CD4-positive, alpha-beta T cell treated with Interleukin-15 for 1 hour (primary cell): ENCODE measurements at places on chromosomes 2 and 18.
A peak's percentile ranks its signal among the peaks of the same experiment; 100 is the strongest.

- DNase-seq, result no peak
Measured at GRCh38 chr2:219073413-219074129, 12.8 kb upstream of the IHH start.

DNA sequence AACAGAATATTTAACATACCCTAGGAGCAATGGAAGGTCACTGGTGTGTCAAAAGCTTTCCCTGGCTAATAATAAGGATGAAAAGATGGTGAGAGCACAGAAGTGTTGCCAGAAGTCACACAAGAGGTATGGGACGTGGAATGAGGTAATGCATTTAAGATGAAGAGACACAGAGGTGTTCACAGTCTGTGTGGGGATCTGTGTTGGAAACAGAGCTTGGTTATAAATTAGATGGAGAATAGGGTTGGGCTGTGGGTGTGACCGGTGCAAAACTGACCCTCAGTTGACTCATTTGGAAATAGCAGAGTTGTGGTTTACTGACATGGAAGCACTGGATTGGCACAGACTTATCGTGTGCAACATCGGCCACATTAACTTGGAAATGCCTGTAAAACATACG is 372.5 kb downstream of the SATB2 start:
- DNase-seq, result no peak

DNA sequence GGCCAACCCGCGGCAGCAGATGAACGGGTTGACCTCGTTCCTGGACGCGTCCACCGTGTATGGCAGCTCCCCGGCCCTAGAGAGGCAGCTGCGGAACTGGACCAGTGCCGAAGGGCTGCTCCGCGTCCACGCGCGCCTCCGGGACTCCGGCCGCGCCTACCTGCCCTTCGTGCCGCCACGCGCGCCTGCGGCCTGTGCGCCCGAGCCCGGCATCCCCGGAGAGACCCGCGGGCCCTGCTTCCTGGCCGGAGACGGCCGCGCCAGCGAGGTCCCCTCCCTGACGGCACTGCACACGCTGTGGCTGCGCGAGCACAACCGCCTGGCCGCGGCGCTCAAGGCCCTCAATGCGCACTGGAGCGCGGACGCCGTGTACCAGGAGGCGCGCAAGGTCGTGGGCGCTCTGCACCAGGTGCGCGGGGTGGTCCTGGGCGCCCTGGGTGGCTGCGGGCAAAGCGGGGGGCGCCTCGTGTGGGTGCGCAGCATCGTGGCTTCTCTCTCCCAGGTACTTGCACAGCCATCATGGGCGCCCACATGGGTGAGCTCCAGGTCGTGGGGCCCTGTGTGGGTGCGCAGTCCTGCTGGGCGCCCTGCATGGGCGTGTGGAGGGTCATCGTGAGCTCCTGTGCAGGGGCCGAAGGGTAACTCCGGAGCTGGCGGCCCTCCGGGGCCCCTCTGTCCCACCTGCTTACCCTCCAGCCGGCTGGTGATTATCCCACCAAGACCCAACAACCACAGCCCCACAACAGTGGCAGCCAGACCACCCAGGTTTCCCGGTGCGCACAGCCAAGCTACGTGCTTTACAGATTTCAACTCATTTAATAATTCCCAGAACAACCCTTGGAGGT is 64.2 kb downstream of the TPO start:
- DNase-seq, result peak; percentile 10

- DNase-seq, result no peak
Measured at GRCh38 chr2:16860627-16861026, 195.0 kb upstream of the CYRIA start.

DNA sequence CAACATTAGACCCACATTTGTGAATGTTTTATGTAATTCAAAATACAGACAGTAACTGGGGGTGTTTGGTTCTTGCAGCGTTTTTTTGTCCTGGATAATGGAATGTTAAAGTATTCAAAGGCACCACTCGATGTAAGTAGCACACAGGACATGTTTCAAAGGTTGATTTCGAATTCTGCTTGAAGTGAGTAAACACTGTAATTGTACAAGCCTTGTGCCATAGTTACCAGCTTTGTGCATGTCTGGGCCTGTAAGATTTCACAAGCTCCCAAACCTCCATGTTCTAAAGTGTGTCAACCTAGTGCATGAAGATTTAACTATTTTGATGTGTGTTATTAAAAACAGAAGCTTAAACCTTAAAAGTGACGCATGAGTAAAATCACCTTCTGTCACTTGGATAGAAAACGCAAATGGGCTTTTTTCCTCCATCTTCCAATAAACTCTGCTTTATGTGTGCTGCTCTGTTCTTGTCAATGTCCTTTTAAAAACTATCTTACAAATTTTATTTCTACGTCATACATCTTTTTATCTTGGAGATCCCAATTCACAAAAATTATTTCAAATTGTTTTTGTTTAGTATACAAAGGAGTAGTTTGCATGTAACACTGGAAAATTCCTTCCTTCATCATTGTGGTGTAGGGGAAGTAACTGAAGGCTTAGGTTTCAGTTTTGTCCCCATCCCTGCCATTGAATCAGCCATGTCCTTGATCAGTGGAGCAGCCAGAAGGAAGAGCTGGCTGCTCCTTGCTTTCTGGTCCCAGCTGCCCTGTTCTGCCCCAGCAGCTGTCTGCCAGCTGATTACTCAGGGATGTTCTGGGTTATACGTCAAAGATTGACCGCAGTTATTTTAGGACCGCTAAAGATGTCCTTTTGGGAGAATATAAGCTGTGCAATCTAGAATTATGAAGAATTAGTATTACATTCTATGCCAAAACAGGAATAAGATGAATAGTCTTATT is 119.2 kb downstream of the PRKRA start:
- DNase-seq, result no peak

DNA sequence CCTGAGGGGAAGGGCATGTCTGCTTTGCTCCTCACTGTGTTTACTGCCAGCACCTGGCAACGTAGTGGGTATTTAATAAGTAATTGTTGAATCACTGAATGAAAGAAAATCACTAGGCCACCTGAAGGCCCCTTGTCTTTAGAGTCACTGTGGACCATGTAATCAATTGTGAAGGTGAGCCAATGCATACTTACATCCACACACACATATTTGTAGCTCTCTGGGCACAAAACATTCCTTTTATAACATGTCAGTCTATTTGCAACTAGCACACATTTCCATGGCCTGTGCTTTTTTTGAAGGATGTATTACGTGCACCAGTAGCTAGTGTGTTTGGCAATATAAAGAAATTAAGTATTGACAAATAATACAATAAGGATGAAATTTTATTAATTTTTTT is 11.2 kb downstream of the ATP8B1 start:
- no peak for DNase-seq

DNA sequence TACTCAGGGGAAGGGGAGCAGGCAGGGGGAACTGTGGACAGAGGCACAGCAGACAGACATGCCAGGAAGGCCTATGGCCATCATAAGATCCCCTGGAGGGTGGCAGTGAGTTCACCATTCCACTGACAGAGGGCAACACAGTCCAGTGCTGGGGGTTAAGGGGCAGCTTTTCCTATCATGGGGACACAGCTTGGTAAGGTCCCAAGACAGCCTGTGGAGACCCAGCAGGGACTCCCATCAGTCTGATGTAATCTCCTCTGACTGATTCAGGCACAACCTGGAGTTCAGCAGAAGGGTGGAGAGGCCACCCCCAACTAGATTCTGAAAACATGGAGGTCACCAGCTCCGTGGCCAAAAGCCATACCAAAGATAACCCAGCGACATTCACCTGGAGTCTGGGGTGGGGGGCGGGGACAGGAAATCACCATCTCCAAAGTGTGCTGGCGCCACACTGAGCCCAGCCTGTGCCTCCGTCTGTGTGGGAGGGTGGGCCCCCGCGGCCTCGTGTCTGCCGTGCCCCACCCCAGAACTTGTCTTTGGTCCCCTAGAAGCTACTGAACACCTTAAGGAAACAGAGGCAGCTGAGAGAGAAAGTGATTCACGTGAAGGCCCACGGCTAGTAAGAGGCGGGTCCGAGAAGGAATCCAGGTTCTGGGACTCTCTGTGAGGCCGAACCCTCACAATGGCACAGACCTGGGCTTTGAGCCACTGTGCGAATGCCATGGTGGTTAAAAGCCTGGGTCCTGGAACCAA is 28.6 kb downstream of the DNMT3A start:
- no peak for DNase-seq

DNA sequence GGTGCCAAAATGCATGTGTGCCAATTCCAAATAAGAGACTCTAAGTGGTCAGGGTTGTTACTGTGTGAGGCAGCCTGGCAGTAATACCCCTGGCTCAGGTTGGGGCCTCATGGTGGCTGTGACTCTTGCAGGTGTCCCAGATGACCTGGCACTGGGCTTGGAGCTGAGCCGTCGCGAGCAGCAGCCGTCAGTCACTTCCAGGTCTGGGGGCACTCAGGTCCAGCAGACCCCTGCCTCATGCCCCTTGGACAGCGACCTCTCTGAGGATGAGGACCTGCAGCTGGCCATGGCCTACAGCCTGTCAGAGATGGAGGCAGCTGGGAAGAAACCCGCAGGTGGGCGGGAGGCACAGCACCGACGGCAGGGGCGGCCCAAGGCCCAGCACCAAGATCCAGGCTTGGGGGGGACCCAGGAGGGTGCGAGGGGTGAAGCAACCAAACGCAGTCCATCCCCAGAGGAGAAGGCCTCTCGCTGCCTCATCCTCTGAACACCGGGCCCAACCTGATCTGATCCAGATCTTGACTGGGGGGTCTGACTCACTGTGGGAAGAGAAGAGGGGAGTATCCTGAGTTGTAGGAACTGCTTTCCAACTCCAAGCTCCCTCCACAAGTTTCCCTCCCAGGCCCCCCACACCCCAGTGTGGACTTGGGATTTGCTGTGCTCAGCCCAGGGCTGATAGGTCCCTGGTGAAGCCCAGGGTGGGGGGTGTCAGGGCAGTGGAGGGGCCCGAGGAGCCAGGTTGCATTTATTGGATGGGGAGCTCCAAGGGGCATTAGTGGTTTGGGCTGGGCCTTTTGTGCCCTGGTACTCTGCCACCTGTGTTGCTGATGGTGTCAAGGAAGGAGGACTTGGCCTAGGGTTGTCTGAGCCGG is 5.6 kb downstream of the DNAJB2 start:
- no peak for DNase-seq

DNA sequence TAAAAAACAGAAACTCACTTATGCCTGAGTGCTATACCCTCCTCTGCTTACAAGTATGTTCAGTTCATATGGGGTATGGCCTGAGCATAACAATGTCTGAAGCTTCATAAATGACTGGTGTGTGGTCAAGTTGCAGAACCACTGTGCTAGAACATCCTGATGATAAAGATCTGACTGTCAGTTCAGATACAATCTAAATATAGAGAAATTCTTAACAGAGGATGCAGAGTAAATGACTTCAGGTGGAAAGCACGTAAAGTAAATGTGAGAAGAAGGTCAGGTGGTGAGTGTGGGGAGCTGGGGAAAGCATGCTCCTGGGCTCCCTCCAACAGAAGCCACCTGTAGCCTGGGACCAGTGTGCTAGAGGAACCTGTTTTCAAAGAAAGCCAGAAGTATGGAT is 926.2 kb downstream of the TSN start:
- DNase-seq, result no peak

DNA sequence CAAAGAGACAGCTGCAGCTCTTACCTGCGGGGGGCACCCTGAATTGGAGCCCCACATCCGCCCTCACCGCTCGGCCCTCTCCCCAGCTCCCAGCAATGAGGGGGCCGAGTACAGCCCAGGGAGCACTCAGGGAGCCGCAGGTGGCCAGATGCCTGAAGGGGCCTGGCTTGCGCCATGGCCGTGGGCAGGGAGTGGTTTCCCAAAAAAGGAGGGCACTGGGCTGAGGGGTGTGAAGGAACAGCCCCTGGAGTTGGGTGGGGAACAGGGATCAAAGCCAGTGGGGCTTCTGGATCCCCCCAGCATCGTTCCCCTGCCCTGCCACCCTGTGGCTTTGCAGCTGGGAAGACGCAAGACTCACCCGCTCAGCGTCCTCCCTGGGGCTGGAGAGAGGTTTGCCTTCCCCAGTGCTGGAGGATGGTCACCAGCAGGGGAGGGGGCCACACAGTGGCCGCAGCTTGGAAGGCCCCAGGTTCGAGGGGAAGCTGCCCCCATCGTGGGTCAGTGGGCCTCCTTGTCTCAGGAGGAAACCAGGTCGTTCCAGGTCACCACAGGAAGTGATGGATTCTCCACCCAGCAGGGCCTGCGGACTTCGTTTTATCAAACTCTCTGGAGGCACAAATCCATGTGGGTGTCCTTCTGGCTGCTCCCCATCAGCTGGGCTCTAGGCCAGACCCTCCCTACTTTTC is 68.2 kb upstream of the HPCAL1 start:
- DNase-seq, result no peak

DNA sequence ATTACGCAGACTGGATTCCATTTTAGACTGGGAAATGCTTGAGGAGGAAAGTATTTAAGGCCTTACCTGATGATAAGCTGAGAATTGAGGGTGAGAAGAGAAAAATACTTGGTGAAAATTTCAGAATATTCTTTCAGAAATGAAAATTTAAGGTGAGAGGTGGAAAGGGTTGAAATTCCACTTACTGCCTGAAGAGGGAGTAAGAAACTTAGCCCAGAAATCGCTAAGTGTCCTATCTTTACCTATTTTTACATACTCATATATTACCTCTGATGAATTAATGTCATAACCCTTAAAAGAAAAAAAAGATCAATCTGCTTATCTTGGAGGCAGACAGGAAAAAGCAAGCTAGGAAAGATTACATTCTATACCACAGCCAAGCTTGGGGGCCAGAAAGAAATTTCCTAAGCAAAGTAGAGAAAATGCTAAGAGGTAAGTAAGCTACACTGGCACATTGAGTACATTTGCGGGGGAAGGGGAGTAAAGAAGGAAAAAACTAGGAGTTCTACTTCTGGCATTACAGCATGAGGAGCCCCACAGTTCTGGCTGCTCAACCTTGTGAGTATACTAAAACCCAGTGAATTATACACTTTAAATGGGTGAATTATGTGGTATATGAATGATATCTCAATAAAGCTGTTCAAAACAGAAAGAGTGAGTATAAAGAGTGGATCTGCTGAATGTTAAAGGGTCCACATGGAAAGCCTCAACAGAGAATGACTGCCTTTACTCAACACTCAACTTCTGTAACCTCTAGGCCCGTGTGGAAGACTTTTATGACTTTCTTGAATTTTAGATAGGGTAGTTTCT is 33.8 kb downstream of the SMC6 start:
- no peak for DNase-seq

- DNase-seq, result no peak
Measured at GRCh38 chr18:39990540-39990939, 1964.5 kb upstream of the PIK3C3 start.

- no peak for DNase-seq
Measured at GRCh38 chr18:74905247-74905646, 303.7 kb downstream of the PTGR3 start.

GRCh38 chr2:216362730-216363129 is 9.6 kb downstream of the MARCHF4 start:
- DNase-seq, result no peak
